Dermis blood vessel endothelial cell (primary cell): ENCODE measurements at places on chromosomes 5 and 9. TPM values are rescaled to one million over a fixed set of nuclear protein-coding genes. Genes with fewer than 3 reads are reported as not detected.

The PCDHGA9 gene
- 2.9 and 3.6 TPM in 2 replicates for total RNA-seq

The PDLIM4 gene
- total RNA-seq: 31.0 and 51.6 TPM in 2 replicates

DNA sequence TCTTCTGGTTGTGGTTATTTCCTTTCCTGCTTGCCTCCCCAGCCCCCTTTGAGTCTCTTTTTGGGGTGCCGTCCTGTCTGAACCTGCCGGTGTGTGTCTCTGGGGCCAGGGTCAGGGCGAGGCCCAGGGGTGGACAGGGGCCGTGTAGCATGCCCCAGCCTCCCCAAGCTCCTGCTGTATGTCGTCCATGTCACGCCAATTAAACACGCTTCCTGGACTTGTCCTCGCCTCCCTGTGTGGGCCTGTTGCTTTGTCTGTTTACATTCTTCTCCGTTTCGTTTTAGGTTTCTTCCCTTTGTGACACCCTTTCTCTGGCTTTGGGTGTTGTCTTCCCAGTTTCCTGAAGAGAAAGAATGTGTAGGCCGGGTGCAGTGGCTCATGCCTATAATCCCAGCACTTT, 28.5 kb upstream of the HMCN2 start:
- no peak for DNase-seq

DNA sequence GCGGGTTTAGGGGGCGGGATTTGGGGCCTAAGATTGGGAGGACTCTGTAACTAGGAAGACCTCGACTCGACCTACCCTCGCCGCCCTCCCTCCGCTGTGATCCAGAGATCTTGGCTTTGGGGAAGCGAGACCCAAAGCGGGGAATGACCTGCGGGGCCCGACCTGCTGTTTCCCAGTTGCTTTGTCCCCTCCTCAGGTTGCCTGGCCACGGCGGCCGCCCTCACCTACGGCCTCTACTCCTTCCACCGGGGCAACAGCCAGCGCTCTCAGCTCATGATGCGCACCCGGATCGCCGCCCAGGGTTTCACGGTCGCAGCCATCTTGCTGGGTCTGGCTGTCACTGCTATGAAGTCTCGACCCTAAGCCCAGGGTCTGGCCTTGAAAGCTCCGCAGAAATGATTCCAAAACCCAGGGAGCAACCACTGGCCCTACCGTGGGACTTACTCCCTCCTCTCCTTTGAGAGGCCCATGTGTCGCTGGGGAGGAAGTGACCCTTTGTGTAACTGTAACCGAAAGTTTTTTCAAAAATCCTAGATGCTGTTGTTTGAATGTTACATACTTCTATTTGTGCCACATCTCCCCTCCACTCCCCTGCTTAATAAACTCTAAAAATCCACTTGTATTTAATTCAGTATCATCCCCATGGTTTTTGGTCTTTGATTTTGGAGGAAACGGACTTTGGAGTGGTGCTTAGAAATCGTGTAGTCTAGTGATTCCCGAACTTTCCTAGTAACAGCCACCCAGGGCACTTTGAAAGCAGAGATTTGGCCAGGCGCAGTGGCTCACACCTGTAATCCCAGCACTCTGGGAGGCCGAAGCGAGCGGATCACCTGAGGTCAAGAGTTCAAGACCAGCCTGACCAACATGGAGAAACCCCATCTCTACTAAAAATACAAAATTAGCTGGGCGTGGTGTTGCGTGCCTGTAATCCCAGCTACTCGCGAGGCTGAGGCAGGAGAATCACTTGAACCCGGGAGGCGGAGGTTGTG, 878 bp downstream of the HIGD2A start:
- no peak for DNase-seq

- DNase-seq: no peak
Observed at GRCh38 chr5:107408564-107408963, 262.2 kb downstream of the EFNA5 start.

The ANKRD18A gene
- total RNA-seq: under 0.01 TPM in 1 of 2 replicates, not detected in the other

DNA sequence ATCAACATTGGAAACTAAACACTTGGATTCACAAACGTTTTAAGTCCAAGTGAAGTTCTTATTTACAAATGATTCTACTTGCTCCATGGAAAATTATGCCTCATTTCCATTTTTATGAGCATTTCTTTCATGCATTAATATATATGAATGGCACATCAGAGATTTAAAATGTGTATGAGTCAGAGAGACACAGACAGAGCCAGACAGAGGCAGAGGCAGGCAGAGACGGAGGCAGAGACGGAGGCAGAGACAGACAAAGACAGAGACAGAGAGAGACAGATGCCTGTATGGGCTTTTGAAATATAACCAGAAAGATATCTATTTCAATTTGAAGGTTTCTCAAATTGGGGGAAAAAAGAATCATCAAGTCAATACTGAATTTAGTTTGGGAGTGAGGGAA, 649.0 kb downstream of the PTPRD start:
- DNase-seq: no peak

- peak; percentile 59 for DNase-seq
Observed at GRCh38 chr5:1737790-1738405, 61.7 kb downstream of the MRPL36 start.

DNA sequence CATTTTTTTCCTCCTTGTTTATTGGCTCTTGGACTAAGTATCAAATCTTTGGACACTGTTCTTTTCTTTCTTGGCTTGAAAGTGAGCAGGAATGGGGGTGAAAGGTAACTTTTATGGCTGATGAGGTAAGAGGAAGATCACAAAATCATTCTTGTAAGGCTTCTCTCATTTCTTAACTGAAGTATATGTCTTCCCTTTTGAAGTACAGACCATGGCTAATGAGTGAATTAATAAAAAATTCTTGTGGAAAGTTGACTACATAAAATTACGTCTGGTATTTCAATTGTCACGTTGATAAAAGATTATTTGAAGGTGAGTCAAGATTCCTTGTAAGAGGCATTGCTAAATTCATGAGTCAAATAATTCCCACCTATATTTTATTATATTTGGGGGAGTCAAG, 25.1 kb downstream of the VCAN start:
- no peak for DNase-seq
